ENCODE measurements at places on chromosomes 7 and 10. TPM values are rescaled to one million over a fixed set of nuclear protein-coding genes. Genes with fewer than 3 reads are reported as not detected.

NKX1-2 gene
- polyA plus RNA-seq: 0.05 TPM

AASS gene
- polyA plus RNA-seq: 6.7 TPM

HOXA1 gene
- polyA plus RNA-seq: 0.71 TPM

GPR141 gene
- 0.66 TPM for polyA plus RNA-seq

PHKG1 gene
- polyA plus RNA-seq: 1.7 TPM

PRR15 gene
- polyA plus RNA-seq: 0.39 TPM

CPA4 gene
- 0.96 TPM for polyA plus RNA-seq

EIF5AL1 gene
- polyA plus RNA-seq: 0.39 TPM

PRKAR1B gene
- 13.7 TPM for polyA plus RNA-seq

MEPCE gene
- 37.4 TPM for polyA plus RNA-seq

TUBB8 gene
- polyA plus RNA-seq: 0.75 TPM

PAPOLB gene
- 0.02 TPM for polyA plus RNA-seq

UPK3BL1 gene
- polyA plus RNA-seq: 256 TPM

MICU1 gene
- 25.9 TPM for polyA plus RNA-seq

Data from thymus (tissue), 14 donors.